ENCODE measurements at places on chromosomes 2 and 18. TPM values are rescaled to one million over a fixed set of nuclear protein-coding genes. Genes with fewer than 3 reads are reported as not detected.

Gene POMC
- 2.7 TPM for total RNA-seq

Gene HOXD9
- not detected for total RNA-seq

Gene FHOD3
- not detected for total RNA-seq

Gene MC4R
- not detected for total RNA-seq

Gene C1GALT1C1L
- not detected for total RNA-seq

Gene KCNIP3
- total RNA-seq = not detected

GRCh38 chr2:86028766-86029381 is 76.8 kb downstream of the POLR1A start:
- no peak for DNase-seq

DNA sequence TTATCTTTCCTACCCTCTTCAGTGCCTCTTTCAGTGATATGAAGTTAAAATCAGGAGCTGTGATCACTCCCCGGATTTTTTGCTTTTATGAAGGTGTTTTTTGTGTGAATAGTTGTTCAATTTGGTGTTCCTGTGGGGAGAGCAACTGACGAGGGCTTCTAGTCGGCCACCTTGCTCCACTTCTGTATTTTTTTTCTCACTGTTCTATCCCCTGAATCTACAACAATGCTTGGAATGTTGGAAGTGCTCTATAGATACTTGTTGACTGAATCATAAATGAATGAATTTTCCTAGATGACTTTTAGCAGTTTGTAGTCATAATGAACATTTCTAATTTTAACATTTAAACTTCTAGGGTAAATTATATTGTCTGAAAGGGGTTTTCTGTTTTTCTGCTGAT is 247.3 kb downstream of the ZNF385B start:
- DNase-seq = no peak

- no peak for DNase-seq
Observed at GRCh38 chr2:239938651-239939486, 86.3 kb downstream of the NDUFA10 start.

- no peak for DNase-seq
Observed at GRCh38 chr18:58109256-58109655, 65.2 kb downstream of the NEDD4L start.

DNA sequence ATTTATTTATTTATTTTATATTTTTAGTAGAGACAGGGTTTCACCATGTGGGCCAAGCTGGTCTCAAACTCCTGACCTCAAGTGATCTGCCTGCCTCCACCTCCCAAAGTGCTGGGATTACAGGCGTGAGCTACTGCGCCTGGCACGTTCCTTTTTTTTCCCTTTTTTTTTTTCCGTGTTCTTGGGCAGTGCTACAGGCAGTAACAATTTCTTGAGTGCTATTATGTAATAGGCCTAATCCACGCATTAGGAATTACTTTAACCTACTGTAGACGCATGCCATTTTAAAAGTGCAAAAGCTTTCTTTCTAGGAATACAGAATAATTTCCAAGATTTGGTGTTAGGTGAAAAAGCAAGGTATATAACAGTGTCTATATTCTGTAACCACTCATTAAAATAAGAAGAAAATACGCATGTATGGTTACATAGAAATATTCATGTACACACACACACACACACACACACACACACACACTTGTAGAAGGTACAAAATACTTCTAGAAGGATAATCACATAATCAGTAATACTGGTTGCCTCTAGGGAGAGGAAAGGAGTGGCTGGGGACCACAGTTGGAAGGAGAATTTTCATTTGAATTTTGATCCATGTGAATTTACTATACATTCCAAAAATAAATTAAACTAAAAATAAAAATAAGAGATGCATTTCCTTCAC is 92.3 kb downstream of the METTL8 start:
- no peak for DNase-seq
